Stimulated activated CD8-positive, alpha-beta memory T cell treated with anti-CD3 and anti-CD28 coated beads, Interleukin-7, amount 100 ng/mL, for 1 hour (primary cell): ENCODE measurements at places on chromosomes 12 and 14.

DNA sequence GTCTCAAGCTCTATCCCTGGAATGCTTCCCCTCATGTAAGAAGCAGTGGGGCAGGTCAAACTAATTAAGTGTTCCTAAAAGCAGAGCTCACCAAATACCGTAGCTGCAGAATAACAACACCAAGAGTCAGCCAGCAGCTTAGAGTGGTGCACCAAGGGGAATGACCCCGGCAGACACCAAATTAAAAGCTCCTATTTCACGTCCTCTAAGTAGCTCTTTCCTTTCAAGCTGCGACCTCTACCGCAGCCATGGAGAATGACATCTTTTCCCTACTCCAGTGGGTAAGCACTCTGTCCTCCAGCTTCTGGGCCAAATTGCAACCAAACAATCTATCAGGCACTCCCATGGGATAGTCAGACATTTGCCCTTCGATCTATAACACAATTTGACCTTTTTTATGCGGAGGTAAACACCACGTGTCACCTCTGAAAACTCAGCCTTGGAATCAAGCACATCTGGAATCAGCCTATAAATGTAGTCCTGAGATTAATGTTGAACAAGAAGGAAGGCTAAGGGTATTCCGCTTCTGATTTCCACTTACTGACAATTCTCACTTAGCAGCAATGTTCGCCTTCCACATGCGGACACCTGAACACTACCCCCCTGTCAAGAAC lies 67.6 kb upstream of the CDKN3 start:
- no peak for DNase-seq

GRCh38 chr12:118053071-118053985 lies 7.7 kb downstream of the WSB2 start:
- DNase-seq: no peak

- no peak for DNase-seq
These were observed 52.8 kb downstream of the TSPAN19 start for GRCh38 chr12:84983289-84983688.

DNA sequence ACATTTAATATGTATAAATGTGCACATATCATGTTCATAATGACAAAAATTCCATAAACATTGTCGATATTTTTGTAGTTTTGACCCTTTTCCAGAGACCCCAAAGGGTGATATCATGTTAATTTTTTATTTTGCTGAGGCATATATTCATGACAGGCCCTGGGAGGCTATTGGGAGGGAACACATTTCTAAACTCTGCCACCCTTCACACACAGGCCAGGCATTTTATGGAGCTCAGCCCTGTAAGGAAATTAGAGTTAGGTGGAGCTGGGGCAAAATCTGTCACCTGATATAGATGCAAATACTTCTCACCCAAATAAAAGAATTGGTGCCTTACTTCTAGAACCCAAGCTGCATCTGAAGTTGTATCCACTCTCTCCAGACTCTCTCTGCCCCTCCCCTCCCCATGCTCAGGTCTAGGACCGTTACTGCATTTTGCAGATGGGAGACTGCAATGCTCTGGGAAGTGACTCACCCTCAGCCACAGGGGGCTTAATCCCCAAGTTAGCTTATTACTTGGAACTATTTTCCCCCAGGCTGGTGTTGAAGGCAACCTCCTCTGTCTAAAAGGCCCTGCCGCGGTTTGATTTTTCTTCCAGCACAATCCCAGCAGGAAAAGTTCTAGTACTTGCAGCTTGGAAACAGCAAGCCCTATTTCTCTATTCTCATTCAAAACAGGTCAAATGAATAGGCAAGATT lies 238.9 kb downstream of the EMP1 start:
- no peak for DNase-seq

GRCh38 chr12:54053751-54054741 lies at the start of gene HOXC4:
TSS of gene HOXC4 (plus strand) at chr12:54053835. CDS start at chr12:54053923, 88 bp downstream.
- DNase-seq: no peak

- no peak for DNase-seq
These were observed 9.2 kb downstream of the KRT1 start for GRCh38 chr12:52670961-52671360.
